ENCODE measurements at places on chromosomes 5 and 9.

DNA sequence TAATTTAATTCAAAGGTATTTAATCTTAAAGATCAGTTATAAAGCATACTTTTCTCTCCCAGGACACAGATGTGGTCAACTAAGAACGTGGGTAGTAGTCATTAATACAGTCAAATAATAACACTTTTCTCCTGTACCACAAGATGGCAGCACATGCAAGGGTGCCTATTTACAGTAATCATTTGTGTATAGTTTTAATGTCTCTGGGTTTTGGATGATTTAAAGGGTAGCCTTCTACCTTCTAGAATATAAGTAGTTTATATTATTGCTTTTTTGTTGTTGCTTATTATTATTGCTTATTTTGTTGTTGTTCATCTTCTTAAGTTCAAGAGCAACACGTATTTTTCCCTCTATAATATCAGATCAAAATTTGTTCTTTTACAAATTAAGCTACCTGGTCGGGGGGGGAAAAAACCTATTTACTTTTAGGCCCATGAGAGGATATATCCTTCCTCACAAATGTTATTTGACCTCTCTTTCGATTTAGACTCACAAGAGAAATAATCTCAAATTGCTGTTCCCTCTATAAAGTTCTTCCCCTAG, 59.6 kb upstream of the SLC27A6 start:
- peak; percentile 59 for DNase-seq

- no peak for DNase-seq
These were observed 208.8 kb downstream of the NR3C1 start for GRCh38 chr5:143194713-143195112.

DNA sequence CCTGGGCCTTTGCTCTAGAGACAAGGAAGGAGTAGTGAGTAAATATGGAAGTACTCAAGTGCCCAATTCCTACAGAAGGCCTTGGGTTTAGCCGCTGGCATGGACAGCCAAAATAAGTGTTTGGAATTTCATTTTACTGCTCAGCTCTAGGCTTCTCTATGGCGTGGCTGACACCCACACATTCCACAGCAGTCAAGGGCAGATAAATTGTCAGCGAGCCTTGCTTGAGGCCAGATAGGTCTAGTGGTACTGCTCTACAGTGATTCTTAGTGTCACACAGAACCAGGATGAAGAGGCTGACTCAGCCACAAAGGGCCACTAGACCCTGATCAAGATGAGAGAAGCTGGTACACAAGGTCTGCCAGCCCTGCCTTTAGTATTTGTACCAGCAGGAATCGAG, 111.0 kb upstream of the NFIB start:
- no peak for DNase-seq

- DNase-seq: no peak
These were observed 97.5 kb downstream of the PIP5K1B start for GRCh38 chr9:68802525-68803015.

DNA sequence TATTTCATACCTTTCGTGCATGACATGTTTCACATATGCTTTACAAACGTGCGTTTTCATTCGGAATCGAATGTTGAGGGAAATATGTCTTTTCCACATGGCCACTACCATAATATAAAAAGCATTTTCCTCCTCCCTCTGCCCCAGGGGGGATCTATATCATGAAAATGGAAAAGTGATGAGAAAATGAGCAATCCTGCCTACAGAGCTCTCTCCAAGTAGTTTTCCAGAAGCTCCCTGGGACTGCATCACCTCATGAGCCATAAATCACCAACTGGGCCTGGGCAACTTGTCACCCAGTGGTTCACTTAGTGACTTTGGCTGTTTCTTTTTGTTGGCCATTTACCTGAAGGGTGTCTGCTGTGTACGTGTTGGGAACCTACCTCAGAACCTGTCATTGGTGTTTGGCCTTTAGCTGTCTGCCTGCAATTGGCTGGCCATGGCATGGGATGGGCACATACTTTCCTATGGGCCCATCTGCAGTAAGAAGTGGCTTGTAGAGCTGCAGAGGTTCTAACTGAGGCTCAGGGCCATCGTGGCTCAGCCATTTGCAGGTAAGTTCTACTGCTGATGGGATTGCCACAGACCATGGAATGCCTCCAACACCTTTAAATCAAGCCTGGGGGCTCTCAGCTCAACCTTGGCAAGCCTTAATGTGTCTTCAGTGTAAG, 9.5 kb upstream of the TIFAB start:
- DNase-seq: no peak

GRCh38 chr9:92439921-92440750, 15.9 kb upstream of the OMD start:
- DNase-seq: peak; percentile 24

DNA sequence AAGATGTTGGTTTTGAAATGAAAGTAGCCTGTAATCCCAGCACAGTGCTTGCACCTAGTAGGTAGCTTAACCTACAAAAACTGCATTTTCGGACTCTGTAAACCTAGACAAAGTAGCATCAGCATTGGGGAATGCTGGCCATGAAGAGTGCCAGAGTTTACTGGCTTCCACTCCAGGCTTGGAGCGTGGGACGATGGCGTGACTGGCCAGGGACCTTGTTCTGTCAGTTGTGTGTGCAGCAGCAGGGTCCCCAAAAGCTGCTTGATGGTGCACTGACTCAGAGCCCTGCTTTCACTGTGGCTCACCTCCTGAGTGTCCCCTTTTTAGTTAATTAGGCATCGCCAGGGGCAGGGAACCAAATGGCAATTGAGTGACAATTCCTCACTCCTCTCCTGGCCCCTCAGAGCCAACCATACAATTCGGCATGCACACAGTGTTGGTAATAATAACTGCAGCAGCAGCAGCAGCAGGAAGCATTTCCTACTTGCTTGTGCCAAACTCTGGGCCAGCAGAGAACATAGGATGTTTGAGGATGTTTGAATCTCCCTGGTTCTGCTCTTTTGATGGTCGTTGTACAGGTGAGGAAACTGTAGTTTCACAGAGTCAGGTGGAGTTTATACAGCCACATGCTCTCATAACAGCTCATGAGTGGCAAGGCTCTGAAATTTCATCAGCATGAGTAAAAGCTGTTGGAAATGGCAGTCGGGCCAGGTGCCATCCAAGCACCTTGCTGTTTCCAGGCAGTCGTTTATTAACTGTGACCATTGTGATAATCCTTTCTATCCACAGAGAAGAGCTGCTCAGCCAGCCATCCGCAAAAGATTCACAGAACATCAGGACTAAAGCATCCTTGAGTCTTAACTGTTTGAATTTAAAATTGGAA, 4.2 kb downstream of the UBE2QL1 start:
- no peak for DNase-seq

DNA sequence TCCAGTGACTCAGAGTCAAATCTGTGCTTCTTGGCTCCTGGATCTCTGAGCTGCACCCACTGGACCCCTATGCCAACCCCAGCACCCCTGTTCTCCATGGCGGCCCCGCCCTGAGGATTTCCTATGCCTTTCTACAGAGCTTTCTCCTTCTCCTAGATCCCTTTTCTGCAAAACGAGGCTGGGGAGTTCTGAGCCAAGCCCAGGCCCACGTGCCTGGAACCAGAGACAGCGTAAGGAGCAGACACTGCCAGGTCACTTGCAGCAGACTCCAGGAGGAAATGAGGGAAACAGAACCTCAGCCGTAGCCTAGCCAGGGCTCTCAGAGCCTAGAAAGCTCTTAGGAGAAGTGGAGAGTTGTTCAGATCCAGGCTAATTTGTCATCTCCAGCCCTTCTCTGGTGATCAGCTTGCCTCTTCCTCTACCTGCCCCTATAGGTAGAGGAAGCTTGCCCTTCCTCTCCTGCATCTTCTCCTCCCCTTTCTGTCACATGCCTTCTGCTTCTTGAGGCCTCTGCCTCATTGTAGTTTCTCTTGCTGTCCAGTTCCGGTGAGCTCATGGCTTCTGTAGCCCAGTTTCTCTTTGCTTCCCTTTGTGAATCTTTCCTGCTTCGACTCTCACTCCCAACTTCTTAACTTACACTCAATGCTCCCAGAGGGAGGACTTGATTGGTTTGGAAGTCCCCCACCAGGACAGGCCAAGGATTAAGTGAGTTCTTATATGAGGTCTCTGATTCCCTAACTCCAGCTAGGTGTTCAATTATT, 163.4 kb downstream of the RGS3 start:
- DNase-seq: no peak

DNA sequence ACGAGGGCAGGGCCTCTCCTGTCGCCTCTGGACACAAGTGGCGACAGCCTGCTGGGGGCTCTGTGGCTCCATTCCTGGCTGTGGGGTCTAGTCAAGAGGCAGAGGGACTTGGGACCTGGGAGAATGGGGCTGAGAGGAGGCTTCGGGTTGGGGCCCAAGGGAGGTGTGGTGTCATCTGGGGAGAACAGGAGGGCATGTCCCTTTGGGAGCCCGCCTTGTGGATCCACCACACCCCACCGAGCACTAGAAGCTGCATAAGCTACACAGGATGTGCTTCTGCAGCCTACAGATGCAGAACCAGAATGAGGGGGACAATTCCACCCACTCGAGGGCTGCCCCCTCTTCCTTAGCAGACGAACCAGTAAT, 3.9 kb upstream of the MAN1B1 start:
- DNase-seq: no peak

- DNase-seq: no peak
These were observed 342.8 kb downstream of the EBF1 start for GRCh38 chr5:158756871-158757270.

- peak; percentile 43 for DNase-seq
These were observed 18.8 kb upstream of the CATSPER3 start for GRCh38 chr5:134948911-134949310.

- peak; percentile 59 for DNase-seq
These were observed 3.7 kb upstream of the SVEP1 start for GRCh38 chr9:110583237-110583636.

DNA sequence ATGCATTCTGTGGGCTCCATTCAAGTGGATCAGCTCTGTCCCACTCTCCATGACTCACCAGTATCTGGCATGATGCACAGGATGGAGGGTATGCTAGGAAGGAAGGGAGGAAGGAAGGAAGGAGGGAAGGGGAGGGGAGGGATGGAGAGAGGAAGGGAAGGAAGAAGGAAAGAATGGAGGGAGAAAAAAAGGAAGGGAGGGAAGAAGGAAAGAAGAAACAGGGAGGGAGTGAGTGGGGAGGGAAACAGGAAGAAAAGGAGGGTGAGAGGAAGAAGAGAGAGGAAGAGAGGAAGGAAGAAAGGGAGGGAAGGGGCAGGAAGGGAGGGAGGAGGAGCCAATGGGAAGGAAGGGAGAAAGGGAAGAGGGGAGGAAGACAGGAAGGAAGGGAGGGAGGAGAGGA, 5.3 kb upstream of the BARHL1 start:
- DNase-seq: no peak

GRCh38 chr9:133475292-133476012, 3.4 kb downstream of the SLC2A6 start:
- DNase-seq: no peak

- DNase-seq: no peak
These were observed 12.6 kb downstream of the HABP4 start for GRCh38 chr9:96462541-96462940.

DNA sequence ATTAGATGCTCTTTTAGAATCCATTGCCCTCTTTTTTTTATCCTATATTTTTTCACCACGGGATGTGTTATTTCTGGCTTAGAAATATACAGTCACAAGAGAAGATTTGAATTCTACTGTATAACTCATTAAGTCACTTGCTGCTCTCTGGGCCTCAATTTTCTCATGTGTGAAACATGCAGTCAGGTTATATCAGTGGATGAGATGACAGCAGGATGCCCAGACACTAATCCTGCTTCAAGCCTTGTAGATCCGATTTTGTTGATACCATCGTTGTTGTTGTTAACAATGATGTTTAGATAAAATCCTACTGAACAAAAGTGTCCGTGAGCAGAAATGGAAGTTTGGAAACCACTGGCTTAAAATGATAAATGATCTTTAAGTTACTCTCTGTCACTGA, 421.9 kb upstream of the DMAC1 start:
- DNase-seq: no peak

- DNase-seq: no peak
These were observed 177.8 kb downstream of the RAPGEF6 start for GRCh38 chr5:131457193-131457592.

GRCh38 chr5:39671561-39671961, 246.8 kb upstream of the DAB2 start:
- no peak for DNase-seq

DNA sequence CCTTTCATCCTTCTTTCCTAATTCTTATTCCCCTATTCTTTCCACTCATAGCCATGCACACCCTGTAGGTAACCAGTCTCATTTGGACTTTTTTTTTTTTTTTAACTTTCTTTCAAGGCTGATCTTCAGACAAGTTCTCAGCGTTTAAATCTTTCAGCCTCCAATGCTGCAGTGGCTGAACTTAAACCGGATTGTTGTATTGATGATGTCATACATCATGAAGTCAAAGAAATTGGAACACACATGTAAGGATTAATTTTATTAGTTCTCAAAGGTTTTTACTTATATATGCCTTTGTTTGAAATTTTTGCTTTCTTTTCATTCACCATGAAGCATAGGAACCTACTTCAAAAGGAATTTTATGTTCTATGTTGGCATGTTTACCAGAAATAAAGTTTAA, 22.1 kb downstream of the SHLD3 start:
- no peak for DNase-seq

DNA sequence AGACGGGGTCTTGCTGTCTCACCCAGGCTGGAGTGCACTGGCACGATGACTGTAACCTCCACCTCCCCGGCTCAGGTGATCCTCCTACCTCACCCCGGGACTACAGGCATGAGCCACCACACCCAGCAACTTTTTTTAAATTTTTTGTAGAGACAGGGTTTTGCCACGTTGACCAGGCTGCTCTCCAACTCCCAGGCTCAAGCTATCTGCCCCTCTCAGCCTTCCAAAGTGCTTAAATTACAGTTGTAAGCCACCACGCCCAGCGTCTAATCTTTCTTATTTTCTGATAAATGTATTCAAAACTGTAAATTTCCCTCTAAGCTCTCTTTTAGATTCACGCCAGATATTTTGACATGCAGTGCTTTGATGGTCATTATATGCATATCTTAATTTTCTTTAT, 10.3 kb downstream of the FRRS1L start:
- no peak for DNase-seq

DNA sequence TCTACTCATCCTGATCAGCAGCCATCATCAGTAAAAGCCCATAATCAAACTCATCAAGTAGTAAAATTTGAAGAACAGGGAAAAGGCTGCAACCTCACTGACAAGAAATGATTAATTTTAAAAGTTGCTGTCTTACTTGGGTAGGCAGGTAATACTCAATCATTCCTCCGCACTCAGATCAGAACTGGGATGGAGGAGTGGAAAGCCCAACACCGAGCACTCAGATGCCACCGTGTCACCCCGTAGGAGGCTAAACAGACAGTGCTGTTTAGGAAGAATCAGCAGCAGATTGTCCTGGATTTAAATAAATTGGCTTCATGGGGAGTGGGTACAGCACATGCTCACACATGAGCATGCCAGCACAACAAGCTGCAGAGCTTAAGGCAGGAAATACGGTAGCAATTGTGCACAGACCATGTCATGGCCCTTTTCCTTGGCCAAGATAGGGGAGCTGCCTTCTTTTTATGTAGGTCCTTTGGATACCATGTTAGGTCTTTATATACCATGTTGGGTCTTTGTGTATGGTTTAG, 92.6 kb upstream of the CDH6 start:
- DNase-seq: no peak

DNA sequence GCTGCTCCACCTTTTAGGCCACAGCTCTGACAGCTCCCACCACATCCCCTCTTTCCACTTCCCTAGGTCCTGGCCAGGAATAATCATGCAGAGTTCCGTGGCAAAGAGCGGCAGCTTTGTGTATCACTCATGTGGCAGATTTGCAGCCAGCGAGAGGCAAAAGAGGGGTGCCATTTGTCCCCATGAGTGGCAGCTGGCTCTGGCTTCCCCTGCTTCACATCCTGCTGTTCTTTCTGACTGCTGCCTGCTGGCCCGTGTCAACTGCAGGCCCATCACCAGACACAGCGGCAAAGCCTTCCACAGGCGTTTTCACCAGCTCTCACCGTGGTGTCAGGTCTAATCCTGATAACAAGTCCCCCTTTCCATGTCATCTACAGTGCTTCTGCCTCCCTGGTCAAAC, 430.6 kb upstream of the DAP start:
- DNase-seq: no peak
